ENCODE measurements at places on chromosomes 13 and 19.

DNA sequence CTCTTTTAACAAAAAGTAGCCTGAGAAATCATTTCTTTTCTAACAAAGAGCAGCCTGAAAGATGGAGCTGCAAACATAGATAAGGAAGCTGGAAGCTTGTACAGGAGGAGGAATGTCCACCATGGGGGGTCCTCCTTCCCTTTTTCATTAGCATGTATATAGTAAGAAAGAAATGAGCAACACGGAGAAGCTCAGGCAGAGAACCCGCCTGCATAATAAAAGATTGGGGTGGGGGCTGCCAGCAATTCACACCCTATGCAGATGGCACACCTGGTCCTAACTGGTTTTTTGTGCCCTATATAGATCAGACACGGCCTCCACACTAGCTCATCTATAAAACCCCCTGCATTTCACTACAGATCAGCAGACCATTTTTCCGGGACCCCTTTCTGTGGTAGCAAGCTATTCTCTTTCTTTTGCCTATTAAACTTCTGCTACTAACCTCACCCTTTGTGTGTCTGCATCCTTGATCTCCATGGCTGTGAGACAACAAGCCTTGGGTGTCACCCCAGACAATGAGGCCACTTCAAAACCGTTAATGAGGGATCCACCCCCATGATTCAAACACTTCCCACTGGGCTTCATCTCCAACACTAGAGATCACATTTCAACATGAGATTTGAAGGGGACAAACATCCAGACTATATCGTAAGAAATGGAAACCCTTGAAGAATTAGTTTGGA, 167.5 kb upstream of the FREM2 start:
- no peak overlapping the region for H3K27ac ChIP-seq
- DNase-seq = no peak
- H3K4me1 ChIP-seq = no peaks in the 10 kb centered on the region

- H3K27me3 ChIP-seq = no peaks in the 10 kb centered on the region
- H3K27ac ChIP-seq = no peak overlapping the region
- H3K4me3 ChIP-seq = no peak overlapping the region
- H3K4me1 ChIP-seq = no peaks in the 10 kb centered on the region
- no peak for DNase-seq
Measured at GRCh38 chr13:90622541-90622940, 724.9 kb upstream of the MIR17HG start.

- peaks cover 20% of the 10 kb centered on the region for H3K4me1 ChIP-seq
- no peak for DNase-seq
- H3K36me3 ChIP-seq = no peaks in the 10 kb centered on the region
- H3K27ac ChIP-seq = no peak within 1 kb of the TSS
- H3K27me3 ChIP-seq = peaks cover 71% of the 10 kb centered on the region
- no peak within 1 kb of the TSS for H3K4me3 ChIP-seq
Measured at GRCh38 chr19:54473071-54473891, at the start of gene CDC42EP5. Gene CDC42EP5, minus strand, starts transcription at chr19:54473296. Its CDS starts 7,749 bp downstream, at chr19:54465547.

DNA sequence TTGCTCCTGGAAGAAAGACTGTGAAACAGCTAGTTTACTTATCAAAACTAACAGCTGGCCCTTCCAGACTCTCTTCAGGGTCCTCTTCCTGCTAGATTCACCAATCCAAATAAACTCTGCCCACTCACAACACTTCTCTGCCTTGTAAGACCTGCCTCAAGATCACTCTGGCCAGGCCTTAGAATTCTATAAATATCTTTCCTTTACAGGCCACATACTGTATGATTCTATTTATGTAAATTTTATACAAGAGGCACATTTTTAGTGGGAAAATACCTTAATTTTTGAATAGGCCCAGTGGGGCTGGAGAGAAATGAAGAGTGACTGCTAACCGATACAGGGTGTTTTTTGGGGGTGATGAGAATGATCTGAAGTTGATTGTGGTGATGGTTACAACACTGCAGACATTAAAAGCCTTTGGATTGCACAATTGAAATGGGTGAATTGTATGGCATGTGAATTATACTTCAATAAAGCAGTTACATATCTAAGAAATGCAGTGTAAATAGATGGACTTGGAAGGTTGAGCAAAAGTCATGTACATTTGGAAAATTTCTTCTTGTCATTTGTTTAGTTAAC, 141.8 kb downstream of the GPC5 start:
- no peak overlapping the region for H3K4me3 ChIP-seq
- no peaks in the 10 kb centered on the region for H3K4me1 ChIP-seq
- no peaks in the 10 kb centered on the region for H3K36me3 ChIP-seq
- H3K27me3 ChIP-seq = no peaks in the 10 kb centered on the region

Data from stimulated activated naive B cell treated with anti-CD40 and anti-IgM and Interleukin-4, amounts not matched to agents 10 μg/mL and 1 μg/mL and 100 μg/mL, for 72 hours (primary cell).